NCI-H2107 (cell line): ENCODE measurements at places on chromosomes 1 and 21.

DNA sequence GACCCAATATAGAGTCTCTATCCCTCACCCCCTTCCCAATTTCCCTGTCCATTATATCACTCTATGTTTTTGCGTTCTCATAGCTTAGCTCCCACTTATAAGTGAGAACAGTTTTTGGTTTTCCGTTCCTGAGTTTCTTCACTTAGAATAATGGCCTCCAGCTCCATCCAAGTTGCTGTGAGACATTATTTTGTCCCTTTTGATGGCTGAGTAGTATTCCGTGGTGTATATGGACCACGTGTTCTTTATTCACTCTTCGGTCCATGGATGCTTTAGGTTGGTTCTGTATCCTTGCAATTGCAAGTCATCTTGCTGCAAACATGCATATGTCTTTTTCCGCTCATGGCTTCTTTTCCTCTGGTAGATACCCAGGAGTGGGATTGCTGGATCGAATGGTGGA is 54.3 kb downstream of the AGPAT3 start:
- DNase-seq = no peak

- DNase-seq = peak; percentile 11
These were observed 27.9 kb downstream of the CACNA1S start for GRCh38 chr1:201084295-201084694.

GRCh38 chr1:2553871-2554620 is 2.1 kb upstream of the TNFRSF14 start:
- no peak for DNase-seq

GRCh38 chr1:110035236-110035752 is 870 bp downstream of the STRIP1 start:
- DNase-seq = no peak

- DNase-seq = no peak
These were observed 62.1 kb upstream of the S1PR1 start for GRCh38 chr1:101174722-101175121.
